Stimulated activated CD8-positive, alpha-beta memory T cell treated with anti-CD3 and anti-CD28 coated beads, Interleukin-4, amount 100 ng/mL, for 4 hours (primary cell): ENCODE measurements at places on chromosomes 4 and X.

GRCh38 chr4:77450006-77450405 is 155.6 kb upstream of the CXCL13 start:
- DNase-seq = no peak

GRCh38 chrX:114930227-114930626 is 87.2 kb downstream of the IL13RA2 start:
- no peak for DNase-seq

DNA sequence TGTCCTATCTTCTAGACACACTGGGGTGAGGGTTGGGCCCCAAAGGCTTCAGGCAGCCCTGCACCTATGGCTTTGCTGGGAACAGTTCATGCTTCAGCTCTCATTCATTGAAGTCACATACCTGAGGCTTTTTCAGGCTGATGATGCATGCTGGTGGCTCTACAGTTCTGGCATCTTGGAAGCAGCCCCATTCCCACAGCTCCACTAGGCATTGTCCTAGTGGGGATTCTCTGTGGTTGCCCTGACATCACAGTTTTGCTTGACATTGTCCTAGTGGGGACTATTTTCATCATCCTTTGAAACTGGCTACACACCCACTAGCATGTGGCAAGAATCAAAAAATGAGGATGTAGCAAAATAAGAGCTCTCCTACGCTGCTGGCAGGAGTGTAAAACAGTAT is 37.7 kb upstream of the C4orf17 start:
- no peak for DNase-seq

DNA sequence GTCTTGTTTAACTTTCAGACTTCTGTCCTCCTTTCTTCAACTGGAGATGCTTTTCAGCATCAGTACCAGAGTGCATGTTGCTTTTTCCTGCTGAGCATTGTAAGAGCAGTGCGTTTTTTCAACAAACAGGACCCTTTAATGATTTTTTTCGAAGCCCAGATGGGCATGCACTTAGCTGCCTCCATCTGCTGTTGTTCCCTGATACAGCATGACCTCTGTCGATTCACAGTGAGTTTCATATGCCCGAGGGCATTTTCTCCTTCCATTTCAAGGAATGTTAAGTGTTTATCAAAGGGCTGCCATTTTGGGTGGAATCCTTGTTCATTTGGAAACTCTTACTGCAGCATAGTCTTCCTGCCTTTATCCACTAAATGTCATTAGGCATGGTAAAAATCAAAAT is 428.6 kb downstream of the DTHD1 start:
- DNase-seq = no peak

DNA sequence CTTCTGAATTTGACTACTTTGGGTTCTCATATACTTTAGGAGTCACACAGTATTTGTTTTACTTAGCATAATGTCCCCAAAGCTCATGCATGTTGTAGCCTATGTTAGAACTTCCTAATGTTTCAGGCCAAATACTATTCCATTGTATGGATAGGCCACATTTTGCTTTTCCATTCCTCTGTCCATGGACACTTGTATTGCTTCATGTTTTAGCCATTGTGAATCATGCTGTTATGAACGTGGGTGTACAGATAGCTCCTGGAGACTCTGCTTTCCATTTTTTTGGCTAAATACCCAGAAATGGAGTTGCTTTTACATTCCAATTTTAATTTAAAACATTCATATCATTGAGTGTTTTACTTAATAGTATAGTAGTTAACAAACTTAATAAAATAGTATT is 54.5 kb downstream of the HTT start:
- no peak for DNase-seq

- no peak for DNase-seq
Measured at GRCh38 chr4:128770807-128771206, 38.7 kb upstream of the JADE1 start.

DNA sequence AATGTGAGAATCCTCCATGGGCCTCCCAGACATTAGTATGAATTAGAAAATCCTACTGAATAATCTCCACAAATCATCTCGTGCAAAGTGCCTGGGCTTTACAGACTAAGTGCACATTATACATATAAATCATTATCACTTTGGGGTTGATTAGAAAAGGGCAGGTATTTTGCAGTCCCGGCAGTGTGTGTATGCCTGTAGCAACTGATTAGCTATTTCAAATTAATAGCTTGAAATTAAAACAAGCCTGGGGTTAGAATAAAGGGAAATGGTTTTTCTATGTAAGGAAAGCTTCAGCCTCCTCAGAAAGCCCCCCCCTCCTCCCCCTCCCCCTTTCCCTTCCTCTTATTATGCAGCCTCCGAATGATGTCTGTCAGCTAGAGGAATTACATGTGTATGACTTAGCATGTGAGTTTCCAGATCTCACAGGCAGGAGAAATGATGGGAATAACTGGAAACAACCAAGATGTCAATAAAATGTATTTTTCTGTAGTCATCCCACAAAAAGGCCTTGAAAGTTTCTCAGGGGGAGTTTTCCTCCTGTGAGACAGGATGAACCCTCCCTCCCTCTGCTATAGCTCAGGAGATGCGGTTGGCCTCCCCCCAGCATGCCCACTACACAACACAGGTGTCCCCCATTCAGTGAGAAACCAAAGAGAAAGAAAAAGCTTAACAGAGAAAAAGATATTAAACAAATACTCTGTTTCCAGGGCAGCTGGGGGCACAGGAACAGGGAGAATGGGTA is 41.2 kb upstream of the RASGEF1B start:
- no peak for DNase-seq

DNA sequence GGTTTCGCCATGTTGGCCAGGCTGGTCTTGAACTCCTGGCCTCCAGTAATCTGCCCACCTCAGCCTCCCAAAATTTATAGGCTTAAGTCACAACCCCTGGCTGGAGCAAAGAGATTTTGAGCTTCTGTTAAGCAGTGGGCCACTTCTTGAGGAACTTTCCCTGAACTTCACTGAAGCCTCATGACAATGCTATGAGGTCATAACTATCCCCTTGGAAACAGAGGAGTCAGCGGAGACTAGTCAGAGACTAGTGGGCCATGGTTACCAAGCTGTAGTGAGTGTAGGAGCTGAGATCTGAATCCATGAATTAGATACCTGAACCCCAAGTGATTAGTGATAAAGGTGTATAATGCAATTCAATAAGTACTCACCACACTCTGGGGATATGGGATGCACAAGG is 145.1 kb upstream of the MSX1 start:
- DNase-seq = no peak

DNA sequence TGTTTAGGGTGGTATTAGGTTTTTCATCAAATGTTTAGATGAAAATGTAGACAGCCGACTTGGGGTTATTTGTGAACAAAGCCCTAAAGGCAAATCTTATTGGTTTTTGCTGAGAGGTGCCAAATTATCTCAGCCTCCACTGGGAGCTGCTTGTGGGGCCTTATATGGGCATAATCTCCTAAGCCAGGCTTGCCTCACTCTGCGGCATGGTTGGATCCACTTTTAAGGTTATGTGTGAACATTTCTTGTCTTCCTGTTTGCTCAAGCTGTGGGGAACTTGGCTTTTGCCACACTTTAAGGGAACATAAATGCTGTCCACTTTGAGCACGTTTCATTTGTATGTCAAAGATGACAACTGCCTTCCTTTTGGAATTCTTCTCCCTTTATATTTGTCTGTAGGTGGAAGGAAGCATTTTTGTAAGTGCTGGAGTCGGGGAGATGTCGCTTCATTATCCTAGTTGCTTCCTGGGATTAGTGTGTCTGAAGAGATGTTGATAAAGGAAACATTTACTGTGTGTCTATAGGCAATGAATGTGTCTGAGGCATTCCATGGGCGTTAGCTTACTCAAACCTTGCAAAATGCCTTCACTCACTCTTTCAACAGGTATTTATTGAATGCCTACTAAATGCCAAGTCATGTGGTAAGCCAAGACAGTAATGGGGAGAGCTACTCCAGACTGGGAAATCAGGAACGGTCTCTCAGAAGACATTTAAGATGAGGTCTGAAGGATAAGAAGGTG is 78.3 kb downstream of the SLC9A6 start:
- no peak for DNase-seq

DNA sequence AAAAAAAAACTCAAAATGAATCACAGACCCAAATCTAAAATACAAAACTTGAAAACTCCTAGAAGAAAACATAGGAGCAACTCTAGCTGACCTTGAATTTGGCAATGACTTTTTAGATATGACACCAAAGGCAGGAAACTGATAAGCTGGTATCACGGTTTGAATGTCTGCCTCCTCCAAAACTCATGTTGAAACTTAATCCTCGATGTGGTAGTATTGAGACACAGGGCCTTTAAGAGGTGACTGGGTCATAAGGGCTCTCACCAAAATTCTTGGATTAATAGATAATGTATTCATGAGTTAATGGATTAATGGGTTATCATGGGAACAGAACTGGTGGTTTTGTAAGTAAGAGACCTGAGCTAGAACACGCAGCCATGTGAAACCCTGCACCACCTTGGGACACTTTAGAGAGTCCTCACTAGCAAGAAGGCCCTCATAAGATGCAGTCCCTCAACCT is 40.5 kb downstream of the FRYL start:
- DNase-seq = no peak

GRCh38 chrX:70444326-70444945 is at the start of gene DLG3:
Gene DLG3 (plus strand): TSS chrX:70444835. CDS start chrX:70445202, 367 bp downstream.
- DNase-seq = no peak

GRCh38 chr4:105677709-105678108 is 30.8 kb downstream of the INTS12 start:
- DNase-seq = no peak

- DNase-seq = no peak
Measured at GRCh38 chrX:31555506-31555905, 483.7 kb upstream of the FTHL17 start.

DNA sequence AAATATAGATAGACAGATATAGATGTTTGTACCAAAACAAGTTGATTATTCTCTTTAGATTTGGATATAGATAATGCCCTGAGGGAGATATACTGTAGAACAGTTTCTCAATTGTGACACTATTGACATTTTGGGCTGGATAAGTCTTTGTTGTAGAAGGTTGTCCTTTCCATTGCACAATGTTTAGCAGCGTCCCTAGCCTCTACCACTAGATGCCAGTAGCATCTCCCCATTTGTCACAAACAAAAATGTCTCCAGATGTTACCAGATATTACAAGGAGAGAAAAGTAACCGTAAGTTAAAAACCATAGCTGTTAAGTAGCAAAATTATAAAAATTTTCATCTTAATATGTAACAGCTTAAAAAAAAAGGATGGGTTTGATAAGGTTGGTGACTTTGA is 2595.3 kb downstream of the ARAP2 start:
- DNase-seq = no peak

- no peak for DNase-seq
Measured at GRCh38 chrX:114841051-114841450, 176.4 kb downstream of the IL13RA2 start.

GRCh38 chrX:1558761-1559468 is 21.9 kb upstream of the P2RY8 start:
- DNase-seq = no peak

DNA sequence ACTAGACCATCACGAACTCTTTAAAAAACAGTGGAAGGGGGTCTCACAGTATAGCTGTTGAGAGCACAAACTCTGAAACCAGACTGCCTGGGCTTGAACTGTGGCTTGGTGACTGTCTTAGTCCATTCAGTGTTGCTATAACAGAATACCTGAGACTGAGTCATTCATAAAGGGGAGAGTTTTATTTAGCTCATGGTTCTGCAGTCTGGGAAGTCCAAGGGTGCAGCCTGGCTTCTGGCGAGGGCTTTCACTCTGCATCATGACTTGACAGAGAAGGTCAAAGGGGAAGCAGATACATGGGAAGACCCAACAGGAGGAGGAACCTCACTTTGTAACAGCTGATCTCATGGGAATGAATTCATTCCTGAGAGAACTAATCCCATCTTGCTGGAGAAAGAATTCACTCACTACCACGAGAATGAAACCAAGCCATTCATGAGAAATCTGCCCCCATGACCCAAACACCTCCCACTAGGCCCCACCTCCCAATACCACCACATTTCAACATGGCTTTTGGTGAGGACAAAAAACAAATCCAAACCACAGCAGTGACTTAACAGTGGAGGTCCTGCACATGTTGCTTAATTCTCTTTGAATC is 116.7 kb upstream of the STOX2 start:
- no peak for DNase-seq

GRCh38 chr4:137610960-137611359 is 78.7 kb upstream of the PCDH18 start:
- no peak for DNase-seq

DNA sequence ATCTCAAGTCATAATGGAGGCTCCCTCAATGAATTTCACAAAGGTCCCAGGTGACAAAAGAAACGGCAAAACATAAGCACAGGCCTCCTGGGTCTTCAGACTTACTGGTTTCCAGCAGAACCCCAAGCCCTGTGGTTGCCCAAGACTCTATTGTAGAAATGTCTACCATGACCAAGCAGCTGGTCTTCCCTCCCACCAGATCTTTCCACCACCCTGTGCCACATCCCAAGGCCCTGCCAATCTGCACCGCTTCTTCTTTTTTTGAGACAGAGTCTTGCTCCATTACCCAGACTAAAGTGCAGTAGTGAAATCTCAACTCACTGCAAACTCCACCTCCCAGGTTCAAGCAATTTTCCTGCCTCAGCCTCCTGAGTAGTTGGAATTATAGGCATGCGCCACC is 23.2 kb upstream of the TXK start:
- DNase-seq = no peak

- DNase-seq = no peak
Measured at GRCh38 chr4:179292468-179292867, 1850.2 kb upstream of the AGA start.

DNA sequence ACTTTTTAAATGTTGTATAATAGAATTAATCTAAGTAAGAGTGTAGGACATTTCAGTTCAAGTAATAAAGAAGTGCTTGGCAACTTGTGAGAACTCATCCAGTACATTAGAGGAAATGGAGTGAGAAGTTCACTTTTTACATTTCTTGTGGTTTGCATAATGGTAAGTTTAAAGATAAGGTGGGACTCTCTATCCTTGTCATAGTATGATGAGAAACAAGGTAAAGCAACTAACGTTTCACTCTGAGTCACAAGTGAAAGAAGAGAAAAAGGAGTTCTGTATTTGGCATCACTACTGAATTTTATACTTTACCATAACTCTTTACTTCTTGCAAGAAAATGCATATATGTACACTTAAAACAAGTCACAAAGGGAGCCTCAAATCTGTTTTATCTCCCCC is 219.4 kb downstream of the SLC4A4 start:
- DNase-seq = no peak

DNA sequence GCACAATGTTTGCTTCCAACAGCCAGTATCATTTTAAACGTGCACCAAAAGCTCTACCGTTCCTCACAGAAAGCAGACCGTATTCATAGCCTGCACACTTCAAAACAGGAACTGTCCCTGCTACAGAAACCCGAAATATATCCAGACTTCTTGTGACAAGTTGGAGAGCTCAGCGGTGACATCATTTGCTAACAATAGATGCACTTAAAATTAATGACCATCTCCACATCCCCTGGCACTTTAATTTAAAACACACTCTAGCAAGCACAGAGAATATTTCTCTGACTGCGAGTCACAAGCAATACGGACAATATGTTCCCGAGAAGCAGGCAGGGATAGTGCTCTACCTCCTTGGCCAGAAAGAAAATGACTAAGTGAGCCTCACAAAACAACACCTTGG is 2.5 kb downstream of the NYX start:
- no peak for DNase-seq

DNA sequence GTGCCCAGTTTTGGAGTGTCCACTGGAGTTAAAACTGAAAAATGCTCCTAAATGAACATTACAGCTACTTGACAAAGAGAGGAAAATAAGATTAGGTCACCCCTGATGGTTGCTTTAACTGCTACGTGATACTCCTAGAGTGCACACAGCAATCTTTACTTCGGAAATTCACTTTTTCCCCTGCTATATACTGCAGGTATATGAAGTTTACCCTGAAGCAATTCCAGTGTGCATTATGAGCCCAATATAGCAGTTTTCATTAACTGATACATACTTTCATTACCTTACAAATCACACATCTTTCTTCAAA is 773 bp upstream of the ZNF827 start:
- DNase-seq = no peak
